ENCODE measurements at places on chromosomes 13 and 19. TPM values are rescaled to one million over a fixed set of nuclear protein-coding genes. Genes with fewer than 3 reads are reported as not detected.

DNA sequence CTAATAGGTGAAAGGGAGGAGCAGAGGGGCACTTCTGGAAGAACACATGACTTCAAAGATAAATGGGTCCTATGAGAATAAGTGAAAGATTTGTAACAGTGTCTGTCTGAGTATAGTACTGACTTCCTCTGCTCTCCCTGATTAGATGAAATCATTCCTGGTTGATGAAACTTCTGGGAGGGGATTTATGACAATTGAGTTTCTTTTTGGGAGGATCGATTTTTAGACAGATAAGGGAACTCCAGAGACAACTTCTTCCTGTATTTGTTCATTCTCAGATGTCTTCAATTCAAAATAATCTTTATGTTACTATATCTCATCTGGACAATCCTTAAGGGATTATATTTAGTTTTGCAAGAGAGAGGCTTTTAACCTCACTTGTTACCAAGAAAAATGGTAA, 20.0 kb downstream of the SETDB2 start:
- H3K36me3 ChIP-seq: peaks cover 55% of the 10 kb centered on the region
- DNase-seq: no peak
- H3K27me3 ChIP-seq: no peaks in the 10 kb centered on the region
- no peaks in the 10 kb centered on the region for H3K4me1 ChIP-seq
- H3K27ac ChIP-seq: no peak overlapping the region

DNA sequence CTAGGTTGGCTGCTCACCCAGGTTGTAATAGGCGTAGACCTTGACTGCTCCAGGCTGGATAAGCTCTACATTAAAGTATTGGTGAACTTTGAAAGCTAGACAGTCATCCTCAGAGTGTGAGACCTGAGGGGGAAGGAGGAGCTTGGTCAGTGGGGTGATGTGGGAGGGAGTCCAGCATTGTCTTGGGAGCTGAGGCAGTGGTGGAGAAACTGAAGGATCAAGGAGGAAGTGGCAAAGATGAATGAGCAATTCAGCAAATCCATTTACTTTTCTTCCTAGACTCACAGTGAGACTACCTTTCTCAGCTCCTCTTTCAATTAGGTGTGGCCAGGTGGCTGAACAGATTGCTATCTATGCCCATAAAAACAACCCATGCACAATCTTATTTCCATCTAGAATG, 10.2 kb upstream of the TNFSF14 start:
- H3K4me3 ChIP-seq: no peak overlapping the region
- H3K4me1 ChIP-seq: peaks cover 40% of the 10 kb centered on the region
- H3K27ac ChIP-seq: peak overlapping the region; percentile 83
- peaks cover 3% of the 10 kb centered on the region for H3K27me3 ChIP-seq
- no peak for DNase-seq

ZNF93 gene
- total RNA-seq: 21.7 TPM

GRCh38 chr13:102870677-102871415, 25.0 kb downstream of the ERCC5 start:
- peaks cover 47% of the 10 kb centered on the region for H3K36me3 ChIP-seq
- H3K27ac ChIP-seq: peak overlapping the region; percentile 21
- peak; percentile 66 for DNase-seq

GRCh38 chr13:34719060-34719875, 222.8 kb upstream of the NBEA start:
- DNase-seq: no peak
- H3K36me3 ChIP-seq: no peaks in the 10 kb centered on the region
- H3K27ac ChIP-seq: no peak overlapping the region

DNA sequence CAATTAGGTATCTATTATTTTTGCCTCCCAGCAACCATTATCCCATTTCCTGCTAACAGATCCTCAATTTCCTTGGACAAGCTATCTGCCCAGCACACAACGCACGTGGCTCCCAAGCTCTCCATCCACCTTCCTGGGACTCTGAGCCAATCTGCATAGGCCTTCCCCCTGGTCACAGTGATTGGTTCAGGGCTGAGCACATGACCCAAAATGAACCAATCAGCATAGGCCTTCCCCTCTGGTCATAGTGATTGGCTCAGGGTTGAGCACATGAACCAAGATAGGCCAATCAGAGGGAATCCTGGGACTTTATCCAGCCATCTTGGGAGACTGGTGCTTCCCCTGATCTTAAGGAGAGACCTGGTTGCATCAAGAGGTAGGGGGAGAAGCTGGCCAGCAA, 5.8 kb downstream of the CPAMD8 start:
- H3K27ac ChIP-seq: no peak overlapping the region
- peaks cover 20% of the 10 kb centered on the region for H3K27me3 ChIP-seq
- no peak overlapping the region for H3K4me3 ChIP-seq
- H3K4me1 ChIP-seq: no peaks in the 10 kb centered on the region
- H3K36me3 ChIP-seq: peaks cover 5% of the 10 kb centered on the region

ZNF491 gene
- 0.60 TPM for total RNA-seq

DNA sequence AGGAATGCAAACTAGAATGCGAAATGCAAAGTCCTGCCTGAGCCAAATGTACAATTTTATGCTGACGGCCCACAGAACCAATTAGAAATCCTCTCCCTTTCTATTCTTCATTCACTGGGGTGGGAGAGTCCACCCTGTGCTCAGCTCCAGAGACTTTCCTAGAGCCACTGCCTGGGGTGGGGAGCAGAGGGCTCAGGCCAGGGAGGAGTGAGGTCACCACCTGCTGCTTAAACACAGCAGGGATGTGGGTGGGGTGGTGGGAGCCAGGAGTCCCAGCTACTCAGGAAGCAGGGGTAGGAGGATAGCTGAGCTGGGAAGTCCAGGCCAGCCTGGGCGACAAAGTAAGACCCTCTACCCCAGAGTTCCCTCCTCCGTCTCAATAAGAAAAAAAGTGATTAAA, 26.9 kb upstream of the ZNF83 start:
- no peaks in the 10 kb centered on the region for H3K27me3 ChIP-seq
- no peak overlapping the region for H3K4me3 ChIP-seq
- peaks cover 58% of the 10 kb centered on the region for H3K36me3 ChIP-seq
- DNase-seq: no peak
- peaks cover 12% of the 10 kb centered on the region for H3K4me1 ChIP-seq

GRCh38 chr19:41233748-41234240, 14.8 kb downstream of the AXL start:
- H3K4me1 ChIP-seq: no peaks in the 10 kb centered on the region
- DNase-seq: no peak
- no peak overlapping the region for H3K4me3 ChIP-seq
- H3K36me3 ChIP-seq: no peaks in the 10 kb centered on the region
- H3K27me3 ChIP-seq: no peaks in the 10 kb centered on the region

GRCh38 chr13:52887165-52887564, 38.7 kb upstream of the PCDH8 start:
- peaks cover 9% of the 10 kb centered on the region for H3K27me3 ChIP-seq
- no peaks in the 10 kb centered on the region for H3K36me3 ChIP-seq
- no peak overlapping the region for H3K27ac ChIP-seq
- H3K4me3 ChIP-seq: no peak overlapping the region

- no peaks in the 10 kb centered on the region for H3K4me1 ChIP-seq
- H3K4me3 ChIP-seq: no peak overlapping the region
- no peaks in the 10 kb centered on the region for H3K27me3 ChIP-seq
- no peak for DNase-seq
- H3K27ac ChIP-seq: no peak overlapping the region
These were observed 624.8 kb downstream of the DACH1 start for GRCh38 chr13:71242201-71242600.

GRCh38 chr13:110565296-110565695, 3.8 kb upstream of the RAB20 start:
- peaks cover 14% of the 10 kb centered on the region for H3K4me1 ChIP-seq
- no peak overlapping the region for H3K4me3 ChIP-seq

- no peak overlapping the region for H3K27ac ChIP-seq
- H3K4me1 ChIP-seq: peaks cover 12% of the 10 kb centered on the region
- H3K36me3 ChIP-seq: no peaks in the 10 kb centered on the region
These were observed 218.0 kb downstream of the IRS2 start for GRCh38 chr13:109568339-109568818.

DNA sequence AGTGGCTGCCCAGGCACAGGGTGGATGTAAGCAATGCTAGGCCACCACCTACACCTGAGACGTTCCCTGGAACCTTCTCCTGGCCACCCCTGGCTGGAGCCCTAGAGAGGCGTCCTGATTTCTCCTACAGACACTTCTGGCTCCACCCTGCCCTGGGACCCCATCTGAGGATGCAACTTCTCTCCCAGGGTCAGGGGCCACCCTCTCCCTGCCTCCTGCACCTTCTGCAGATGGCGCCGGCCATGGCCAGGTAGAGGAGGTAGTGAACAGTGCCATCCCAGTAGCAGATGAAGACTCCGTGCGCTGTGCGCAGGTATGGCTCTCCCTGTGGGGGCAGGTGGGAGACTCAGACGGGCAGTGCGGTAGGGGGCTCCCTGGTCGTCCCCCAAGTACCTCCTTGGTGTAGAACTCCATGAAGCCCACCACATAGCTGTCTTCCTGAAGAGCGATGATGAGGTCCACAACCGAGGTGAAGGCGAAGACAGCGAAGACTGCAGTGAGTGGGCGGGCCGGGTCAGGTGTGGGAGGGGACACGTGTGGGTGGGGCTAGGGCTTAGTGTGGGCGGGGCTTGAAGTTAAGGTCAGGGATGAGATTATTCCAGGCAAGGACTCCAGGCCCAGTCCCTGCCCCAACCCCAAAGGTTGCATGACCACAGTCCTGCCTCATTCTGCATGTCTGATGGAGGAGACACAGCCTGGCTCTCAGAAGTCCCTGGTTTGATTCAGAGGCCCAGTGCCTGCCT, 3.0 kb downstream of the TM6SF2 start:
- H3K36me3 ChIP-seq: no peaks in the 10 kb centered on the region
- no peak overlapping the region for H3K4me3 ChIP-seq
- peaks cover 12% of the 10 kb centered on the region for H3K27me3 ChIP-seq
- no peak for DNase-seq
- H3K27ac ChIP-seq: no peak overlapping the region
- H3K4me1 ChIP-seq: peaks cover 5% of the 10 kb centered on the region

GRCh38 chr13:110306340-110306959, 507 bp downstream of the COL4A1 start:
- H3K4me1 ChIP-seq: peaks cover 14% of the 10 kb centered on the region
- no peaks in the 10 kb centered on the region for H3K36me3 ChIP-seq
- H3K27me3 ChIP-seq: peaks cover 69% of the 10 kb centered on the region
- no peak overlapping the region for H3K4me3 ChIP-seq
- no peak for DNase-seq

DNA sequence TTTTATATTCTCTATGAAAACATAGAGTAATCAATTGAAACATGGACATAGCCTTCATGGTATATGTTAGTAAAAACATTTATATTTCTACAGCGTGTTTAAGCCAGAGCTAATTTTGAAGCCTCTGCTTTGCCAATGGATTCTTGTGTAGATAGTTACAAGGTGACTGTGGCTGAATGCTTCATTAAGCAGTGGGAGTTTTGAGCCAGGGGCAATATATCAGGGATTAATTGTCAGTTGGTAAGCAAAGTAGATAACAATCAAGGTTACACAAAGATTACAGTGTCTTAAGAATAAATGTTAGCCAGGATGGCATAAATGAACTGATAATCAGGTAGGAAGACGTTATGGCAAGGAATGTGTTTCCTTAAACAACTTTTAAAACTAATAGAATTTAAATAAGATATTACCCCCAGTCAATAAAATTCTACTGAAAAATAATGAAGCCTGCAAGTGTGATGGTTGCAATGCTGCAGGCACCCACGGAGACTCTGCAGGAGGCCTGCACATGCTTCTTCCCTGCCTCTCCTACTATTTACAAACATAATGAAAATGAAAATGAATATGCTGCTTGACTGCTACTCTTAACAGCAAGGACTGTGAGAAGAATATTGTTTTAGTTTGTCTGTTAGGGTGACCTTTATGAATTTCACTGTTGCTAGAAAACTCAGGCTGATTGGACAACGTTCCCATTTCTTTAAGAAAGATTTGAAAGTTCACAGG, 588.5 kb downstream of the GPC5 start:
- H3K36me3 ChIP-seq: no peaks in the 10 kb centered on the region
- H3K27ac ChIP-seq: no peak overlapping the region
- no peaks in the 10 kb centered on the region for H3K4me1 ChIP-seq
- no peak overlapping the region for H3K4me3 ChIP-seq

DNA sequence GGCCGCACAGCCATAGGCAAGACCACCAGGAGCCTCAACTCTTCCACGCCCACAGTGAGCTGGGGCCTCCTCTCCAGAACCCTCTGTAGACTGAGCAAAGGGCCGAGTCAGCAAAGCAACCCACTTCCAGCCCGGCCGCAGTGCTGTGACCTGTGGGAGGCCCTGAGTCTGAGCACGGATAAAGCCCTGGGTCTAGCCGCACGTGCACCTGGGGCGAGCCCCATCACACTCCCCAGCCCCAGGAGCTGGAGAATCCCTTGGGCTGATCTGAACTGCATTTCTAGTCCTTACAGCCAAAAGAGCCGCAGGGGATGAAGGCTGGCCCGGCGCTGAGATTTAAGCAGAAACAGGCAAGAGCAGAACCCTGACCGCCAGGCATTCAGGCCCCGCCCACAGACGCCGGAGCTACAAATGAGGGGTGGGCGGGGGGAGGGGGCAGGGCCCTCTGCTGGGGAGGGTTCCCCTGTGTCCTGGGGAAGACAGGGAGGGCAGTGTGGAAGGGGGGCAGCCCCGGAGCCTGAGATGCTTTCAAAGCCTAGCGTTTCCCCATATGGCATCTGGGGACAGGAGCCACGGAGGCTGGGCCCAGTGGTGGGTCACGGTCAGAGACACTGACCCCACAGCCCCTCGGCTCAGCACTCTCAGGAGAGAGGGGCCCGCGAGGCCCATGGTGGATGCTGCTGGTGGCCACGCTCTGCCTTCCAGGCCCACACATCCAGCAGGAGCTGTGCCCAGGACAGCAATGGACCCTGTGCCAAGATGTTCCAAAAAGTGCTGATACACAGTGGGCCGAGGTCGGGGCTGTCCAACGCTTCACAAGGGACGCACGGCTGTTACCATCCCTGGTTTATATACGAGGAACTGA, 4.9 kb downstream of the TMEM259 start:
- no peaks in the 10 kb centered on the region for H3K27me3 ChIP-seq
- peaks cover 27% of the 10 kb centered on the region for H3K4me1 ChIP-seq
- no peak overlapping the region for H3K27ac ChIP-seq
- H3K36me3 ChIP-seq: peaks cover 9% of the 10 kb centered on the region

DNA sequence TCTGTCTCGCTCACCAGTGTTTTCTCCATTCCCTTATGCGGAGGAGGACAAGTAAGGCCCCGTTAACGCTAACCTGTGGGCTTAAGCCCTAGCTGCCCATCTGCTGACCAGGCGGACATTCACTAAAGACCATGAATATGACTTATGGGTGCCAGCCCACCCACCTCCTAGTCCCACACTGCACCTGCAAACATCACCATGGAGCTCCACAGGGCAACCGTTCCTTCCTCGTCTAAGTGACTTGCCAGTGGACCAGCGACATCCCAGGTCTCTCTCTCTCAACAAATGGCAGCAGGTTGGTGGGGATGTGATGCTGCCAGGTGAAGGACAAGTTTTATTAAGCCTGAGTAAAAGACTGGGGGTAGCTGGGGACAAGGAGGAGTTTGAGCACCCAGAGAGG, 55.2 kb downstream of the CCDC70 start:
- no peak for DNase-seq
- H3K4me3 ChIP-seq: no peak overlapping the region
- no peaks in the 10 kb centered on the region for H3K36me3 ChIP-seq
- H3K4me1 ChIP-seq: peaks cover 4% of the 10 kb centered on the region
- H3K27ac ChIP-seq: no peak overlapping the region

- peaks cover 11% of the 10 kb centered on the region for H3K4me1 ChIP-seq
- peak overlapping the region; percentile 75 for H3K4me3 ChIP-seq
- no peaks in the 10 kb centered on the region for H3K27me3 ChIP-seq
- H3K27ac ChIP-seq: peak overlapping the region; percentile 94
These were observed 450 bp downstream of the FBXW9 start for GRCh38 chr19:12695997-12696365.

Measured in activated CD4-positive, alpha-beta T cell treated with anti-CD3 and anti-CD28 coated beads for 36 hours (primary cell).